ENCODE measurements at places on chromosomes 5 and 9.

- DNase-seq, result no peak
Observed at GRCh38 chr5:160297776-160298175, 14.6 kb downstream of the CCNJL start.

GRCh38 chr5:158845941-158846340 is 253.8 kb downstream of the EBF1 start:
- no peak for DNase-seq

DNA sequence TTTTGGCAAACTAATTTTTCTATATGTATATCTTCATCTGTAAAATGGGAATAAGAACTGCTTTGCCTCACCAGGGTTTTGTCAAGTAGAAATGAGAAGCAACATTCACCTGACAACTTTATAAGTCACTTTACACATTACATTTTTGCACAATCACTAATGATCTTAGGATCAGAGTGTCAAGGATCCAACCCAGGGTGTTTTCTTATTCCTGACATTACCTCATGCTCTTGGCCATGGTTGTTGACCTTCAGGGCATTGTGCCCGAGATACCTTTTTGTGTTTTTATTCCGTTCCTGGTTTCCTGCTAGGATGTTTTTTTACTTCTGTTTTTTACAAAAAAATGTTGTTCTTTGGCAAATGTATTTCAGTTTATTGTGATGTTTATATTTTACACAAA is 22.2 kb upstream of the RASA1 start:
- no peak for DNase-seq

DNA sequence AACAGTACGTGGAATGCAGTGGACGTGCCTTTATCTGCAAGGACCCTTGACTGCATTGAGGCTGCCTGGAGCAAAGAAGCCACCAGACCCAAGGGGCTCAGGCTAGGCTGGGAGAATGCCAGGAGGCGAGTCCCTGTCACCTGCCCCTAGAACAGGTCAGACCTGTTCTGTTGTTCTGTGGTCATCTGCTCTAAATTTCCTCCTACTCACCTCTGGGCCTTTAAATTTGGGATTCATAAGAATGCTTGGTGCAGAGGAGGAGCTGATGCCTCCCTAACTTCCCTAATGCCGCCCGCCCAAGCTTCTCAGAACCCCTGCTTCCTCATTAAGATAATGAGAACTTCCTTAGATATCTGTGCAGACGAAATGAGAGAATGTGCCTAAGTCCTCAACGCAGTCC is 32.0 kb downstream of the DAPK1 start:
- DNase-seq, result no peak

GRCh38 chr5:162888268-162888667 is 549.1 kb upstream of the CCNG1 start:
- no peak for DNase-seq

DNA sequence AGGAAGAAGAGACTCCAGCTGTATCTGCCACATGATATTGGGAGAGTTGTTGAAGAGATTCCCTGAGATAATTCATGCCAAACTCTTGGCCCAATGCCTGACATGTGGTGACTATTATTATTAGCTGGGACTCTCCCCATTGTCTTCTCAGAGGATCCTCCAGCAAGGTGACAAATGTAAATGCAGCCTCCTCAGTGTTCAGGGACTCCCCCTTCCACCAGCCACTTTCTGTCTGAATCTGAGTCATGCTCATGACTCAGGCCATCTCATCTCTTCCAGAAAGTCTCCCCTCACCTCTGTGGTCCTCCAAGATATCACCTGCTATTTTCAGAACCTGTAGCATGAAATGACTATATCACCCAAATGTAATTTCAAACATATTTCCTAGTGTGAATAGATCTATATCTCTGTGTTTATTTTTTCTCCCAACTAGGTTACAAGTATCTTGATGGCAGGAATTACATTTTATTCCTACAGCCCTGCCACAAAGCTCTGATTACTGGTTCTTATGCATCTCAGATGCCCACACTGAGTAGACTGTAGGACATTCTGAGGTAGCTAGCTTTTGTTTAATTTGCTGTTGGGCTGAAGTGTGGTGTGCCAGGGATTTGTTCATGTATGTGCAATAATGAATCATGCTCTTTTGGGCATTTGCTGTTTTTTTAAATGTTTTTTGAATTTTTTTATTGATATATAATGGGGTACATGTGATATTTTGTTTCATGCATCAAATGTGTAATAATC is 126.6 kb upstream of the IL12B start:
- DNase-seq, result no peak

DNA sequence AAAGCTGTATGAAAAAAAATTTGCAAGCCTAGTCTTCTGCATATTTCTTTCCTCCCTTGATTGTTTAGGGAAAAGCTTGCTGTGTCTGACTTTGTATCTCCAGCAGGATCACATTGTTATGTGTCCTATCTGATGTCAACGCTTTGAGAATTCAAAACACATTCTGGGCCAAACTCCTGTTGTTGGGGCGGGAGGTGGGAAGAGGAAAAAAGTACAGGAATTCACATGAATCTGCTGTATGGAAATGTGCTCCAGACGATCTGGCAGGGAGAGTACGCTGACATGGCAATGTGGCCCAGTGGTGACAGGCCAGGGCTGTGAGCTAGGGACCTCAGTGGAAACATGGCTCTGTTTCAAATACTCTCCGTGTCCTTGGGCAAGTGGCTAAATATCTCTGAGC is 87.4 kb upstream of the GNA14 start:
- DNase-seq, result no peak

DNA sequence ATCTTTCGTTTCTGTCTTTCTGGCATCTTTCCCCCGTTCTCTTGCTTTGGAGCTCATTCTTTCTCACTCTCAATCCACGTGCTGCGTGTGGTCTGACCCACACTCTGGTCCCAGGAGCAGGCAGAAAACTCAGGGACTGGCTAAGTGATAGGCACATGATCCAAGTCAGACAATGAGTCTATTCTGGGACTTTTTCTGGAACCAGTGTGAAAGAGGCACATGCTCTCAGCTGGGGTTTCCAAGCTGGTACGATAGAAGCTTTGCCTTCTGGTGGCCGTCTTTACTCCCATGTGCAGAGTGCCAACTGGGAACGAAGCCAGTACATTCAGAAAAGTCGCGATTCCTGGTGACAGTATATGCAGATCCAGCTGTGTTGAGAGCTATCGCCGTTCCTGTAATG is 94.4 kb downstream of the PDZD2 start:
- no peak for DNase-seq

DNA sequence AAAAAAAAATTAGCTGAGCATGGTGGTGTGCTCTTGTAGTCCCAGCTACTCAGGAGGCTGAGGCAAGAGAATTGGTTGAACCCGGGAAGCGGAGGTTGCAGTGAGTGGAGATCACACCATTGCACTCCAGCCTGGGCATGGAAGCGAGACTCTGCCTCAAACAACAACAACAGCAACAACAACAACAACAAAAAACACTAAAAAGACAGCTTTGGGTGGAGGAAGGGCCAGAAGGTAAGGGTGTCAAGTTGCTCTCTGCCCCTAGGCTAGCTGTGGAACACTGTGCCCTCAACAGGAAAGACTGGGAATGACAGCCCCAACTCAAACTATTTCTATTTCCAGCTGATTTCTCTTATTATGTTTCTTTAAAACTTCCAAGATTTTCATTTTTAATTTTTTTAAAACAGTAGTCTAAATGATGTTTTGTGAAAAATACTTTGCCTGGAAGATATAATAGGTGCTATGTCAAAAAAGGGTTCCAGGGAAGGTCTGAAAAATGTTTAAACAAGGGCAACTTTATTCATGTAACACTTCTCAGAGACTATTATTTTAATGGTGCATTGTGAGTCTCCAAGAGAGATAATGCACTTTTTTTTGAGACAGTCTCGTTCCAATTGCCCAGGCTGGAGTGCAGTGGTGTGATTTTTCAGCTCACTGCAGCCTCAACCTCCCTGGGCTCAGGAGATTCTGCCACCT is 29.9 kb downstream of the CLINT1 start:
- DNase-seq, result no peak

GRCh38 chr5:104606258-104606829 is 1043.8 kb upstream of the NUDT12 start:
- no peak for DNase-seq

- no peak for DNase-seq
Observed at GRCh38 chr9:137580209-137580953, 1.7 kb upstream of the DPH7 start.

- DNase-seq, result no peak
Observed at GRCh38 chr5:123538670-123539459, 26.9 kb downstream of the CSNK1G3 start.

GRCh38 chr5:133613184-133613583 is 843 bp upstream of the FSTL4 start:
- DNase-seq, result no peak

DNA sequence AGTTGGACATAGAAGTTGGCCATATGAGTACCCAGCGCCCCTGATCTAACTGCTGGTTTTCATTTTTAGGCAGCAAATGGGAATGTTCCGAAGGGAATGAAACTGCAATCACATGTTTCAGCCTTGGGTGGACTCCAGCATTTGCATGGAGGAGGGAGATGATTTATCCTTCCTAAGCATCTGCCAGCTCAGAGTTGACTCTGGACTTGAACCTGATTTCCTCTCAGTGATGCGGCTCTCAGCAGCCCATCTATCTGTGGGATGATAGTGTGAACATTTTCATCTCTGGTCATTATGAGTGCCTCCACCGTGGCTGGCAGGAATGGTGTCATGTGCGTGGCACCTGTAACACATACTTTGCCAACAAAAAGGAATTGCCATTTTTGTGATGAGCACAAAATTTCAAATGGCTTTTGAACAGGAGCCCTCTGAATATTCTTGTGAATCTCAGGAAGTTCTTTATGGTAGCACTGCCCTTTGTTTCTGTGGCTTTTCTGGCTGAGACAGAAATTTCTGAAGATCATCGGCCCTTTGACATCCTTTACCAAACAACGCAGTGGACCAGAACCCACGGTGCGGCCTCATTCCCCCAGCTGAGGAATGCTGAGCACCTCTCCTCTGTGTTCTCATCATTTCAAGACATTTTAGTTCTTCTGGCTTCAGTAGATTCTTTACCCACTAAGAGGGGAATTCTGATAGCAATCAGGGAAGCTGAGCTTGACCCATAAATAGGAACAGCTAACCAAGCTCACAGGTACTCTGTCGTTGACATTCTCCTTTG is 28.5 kb downstream of the FUBP3 start:
- DNase-seq, result no peak

DNA sequence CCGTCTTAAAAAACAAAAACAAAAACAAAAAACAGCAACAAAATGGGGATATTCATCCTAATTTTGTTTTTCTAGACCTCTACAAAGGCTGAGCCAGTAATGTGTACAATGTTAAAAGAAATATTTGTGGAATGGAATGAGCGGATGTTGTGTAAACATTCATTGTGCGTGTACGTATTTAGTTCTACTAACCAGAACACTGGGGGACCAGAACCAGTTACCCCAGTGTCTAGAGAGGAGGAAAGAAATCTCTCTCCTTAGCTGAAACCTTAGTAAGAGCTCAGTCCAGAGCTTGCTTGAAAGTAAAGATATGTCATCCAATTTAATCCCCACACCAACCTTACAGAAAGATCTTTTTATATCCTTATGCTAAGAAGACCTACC is 106.7 kb upstream of the CPEB4 start:
- no peak for DNase-seq

GRCh38 chr5:97417986-97418385 is 234.9 kb upstream of the RIOK2 start:
- no peak for DNase-seq

GRCh38 chr9:106218427-106218826 is 524.1 kb downstream of the TMEM38B start:
- no peak for DNase-seq

- DNase-seq, result no peak
Observed at GRCh38 chr5:124952566-124952965, 206.1 kb upstream of the ZNF608 start.

DNA sequence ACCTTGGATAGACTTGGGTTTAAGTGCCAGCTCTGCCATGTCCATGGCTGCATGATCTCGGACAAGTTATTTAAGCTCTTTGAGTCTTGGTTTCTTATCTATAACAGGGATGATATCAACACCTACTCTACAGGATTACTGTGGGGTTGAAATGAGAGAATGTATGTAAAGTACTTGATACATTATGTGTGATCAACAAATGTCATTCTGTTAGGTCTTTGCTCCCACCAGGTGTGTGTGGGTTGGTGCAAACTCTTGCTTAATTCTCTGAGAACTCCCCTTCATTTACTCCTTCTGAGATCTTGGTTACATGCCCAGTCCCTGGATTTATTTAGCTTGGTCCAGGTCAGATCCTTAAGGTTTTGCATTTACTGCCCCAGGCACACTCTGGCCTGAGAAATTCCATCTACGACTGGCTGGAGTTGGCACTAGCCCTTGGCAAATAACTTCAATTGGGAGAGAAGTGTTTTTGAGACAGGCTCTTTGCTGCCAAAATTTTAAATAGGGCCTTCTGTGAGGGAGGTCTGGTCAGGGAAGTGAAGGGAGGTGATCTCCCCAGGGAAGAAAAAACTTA is 63.5 kb upstream of the KLF9 start:
- DNase-seq, result no peak

DNA sequence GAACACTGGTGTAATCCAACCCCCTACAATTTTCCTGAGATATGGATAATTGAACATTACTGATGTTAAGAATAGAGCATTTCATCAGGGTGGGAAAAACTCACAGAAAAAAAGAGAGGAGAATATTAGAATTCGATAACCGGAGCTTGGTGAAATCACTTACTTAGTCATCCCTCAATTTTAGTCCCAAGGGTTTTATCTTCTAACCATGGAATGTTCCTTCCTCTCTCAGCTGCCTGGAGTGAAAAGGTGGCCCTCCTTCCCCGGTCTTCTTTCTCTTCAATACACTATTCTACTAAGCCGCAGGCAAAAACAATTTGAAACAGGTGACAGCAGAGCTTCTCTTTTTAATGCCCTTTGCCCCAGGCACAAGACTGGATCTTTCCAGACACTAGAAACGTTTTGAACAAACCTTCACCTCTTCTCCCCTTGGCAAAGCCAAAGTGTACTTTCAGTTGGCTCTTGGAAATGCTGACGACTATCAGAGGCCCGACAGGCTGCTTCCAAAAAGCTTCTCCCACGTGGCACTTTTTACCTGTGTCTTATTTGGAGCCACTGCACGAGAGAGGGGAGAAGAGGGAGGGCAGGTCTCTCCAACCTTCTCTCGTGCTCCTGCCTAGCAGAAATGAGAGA is 543.9 kb downstream of the TLE1 start:
- DNase-seq, result no peak

DNA sequence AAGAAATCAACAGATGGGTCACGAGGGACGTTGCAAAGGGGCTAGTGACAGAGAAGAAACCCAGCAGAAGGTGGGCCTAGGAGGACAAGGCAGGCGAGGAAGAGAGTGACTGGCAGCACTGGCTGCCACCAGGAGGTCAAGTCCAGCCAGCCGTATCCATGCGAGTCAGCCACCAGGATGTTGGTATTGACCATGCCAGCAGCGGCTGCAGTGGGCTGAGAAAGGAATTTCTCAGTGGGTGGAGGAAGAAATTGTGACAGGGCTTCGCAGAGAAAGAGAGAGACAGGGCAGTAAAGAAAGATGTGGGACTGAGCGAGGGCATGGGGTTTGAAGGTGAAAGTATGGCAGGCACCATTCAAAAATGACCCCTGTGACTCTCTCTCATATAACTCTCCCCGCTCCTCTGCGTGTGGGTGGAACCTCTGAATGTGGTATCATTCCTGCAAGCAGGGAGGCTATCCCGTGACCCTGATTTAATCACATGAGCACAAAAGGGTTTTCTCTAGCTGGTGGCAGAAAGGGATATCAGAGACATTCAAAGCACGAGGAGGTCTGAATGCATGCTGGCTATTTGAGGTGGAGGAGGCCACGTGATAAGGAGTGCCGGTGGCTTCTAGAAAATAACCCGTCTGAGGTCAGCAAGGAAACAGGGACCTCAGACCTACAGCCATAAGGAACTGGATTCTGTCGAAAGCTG is 45.4 kb upstream of the FBXW11 start:
- no peak for DNase-seq
